ENCODE measurements at places on chromosomes 2 and 18. TPM values are rescaled to one million over a fixed set of nuclear protein-coding genes. Genes with fewer than 3 reads are reported as not detected.

DNA sequence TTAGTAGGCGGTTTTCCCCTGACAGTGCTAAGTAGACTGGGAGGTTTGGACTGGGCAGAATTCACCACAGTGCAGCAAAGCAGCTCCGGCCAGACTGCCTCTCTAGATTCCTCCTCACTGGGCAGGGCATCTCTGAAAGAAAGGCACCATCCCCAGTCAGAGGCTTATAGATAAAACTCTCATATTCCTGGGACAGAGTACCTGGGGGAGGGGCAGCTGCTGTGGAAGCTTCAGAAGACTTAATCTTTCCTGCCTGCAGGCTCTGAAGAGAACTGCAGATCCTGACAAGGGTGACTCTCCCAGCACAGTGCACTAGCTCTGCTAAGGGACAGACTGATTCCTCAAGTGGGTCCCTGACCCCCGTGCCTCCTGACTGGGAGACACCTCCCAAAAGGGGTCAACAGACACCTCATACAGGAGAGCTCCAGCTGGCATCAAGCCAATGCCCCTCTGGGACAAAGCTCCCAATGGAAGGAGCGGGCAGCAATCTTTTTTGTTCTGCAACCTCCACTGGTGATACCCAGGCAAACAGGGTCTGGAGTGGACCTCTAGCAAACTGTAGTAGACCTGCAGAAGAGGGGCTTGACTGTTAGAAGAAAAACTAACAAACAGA lies 266.8 kb upstream of the CRIM1 start:
- DNase-seq: no peak

DNA sequence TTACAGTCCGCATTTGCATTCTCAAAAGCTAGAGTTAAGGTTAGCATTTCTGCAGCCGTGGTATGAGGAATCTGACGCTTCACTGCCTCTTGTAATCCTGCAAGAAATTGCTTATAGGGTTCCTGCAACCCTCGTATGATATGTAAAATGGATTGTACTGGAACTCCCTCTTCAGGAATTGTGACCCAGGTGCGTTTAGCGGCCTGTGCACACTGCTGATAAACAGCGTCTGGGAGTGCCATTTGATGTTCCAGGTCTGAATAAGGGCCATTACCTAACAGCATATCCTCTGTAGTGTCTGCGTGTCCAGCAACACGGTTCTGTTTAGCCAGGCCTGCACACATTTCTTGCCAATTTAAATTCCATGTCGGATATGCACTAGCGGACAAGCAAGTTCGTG lies 42.5 kb downstream of the CXCR4 start:
- no peak for DNase-seq

DYNAP gene
- polyA plus RNA-seq: 0.10 TPM

GRCh38 chr18:34039201-34039600 lies 185.5 kb downstream of the NOL4 start:
- no peak for DNase-seq

DNA sequence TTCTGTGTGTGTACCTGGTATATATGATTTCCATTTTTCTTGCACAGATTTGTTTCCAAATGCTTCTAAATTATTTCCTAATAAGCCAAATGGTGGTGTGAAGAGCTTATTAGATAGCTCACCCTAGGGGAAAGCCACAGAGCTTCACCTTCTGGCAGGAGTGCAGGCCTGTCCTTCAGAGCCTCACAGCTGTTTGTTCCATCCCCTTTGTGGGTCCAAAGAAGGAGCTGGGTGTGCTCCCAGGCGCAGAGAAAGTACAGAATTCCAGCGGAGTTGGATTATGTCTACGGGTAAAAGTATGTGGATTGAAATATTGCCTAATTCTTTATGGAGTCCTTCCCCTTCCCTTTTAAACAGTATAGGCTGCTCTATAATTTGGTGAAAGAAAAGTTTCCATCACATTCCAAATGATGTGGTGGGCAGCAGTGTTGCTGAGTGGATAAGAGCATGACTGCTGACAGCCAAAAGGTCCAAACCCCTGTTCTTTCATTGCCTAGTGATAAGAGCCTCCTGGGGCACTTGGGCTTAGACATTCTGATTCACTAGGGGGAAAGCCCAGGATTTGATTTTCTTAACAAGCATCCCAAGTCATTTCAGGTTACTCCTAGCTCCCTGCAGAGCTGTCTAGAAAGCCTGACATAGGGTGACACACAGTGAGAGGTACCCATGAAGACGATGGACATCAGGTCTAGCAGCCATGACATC lies 86.6 kb downstream of the WDSUB1 start:
- no peak for DNase-seq

ALPG gene
- polyA plus RNA-seq: not detected

DNA sequence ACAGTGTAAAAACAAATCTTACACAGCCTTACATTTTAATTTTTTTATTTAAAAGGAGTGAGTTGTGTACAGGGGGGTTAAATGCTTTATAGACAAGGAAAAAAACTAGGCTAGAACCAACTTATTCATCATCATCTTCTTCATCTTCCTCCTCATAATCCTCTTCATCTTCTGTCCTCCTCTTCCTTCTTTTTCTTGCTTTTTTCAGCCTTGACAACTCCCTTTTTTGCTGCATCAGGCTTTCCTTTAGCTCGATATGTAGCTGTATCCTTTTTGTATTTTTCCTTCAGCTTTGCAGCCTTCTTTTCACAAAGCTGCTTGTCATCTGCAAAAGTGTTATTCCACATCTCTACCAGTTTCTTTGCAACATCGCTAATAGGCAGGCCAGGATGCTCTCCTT lies 113.6 kb upstream of the SP5 start:
- DNase-seq: no peak

PIK3C3 gene
- polyA plus RNA-seq: 33.9 TPM

TMEM163 gene
- polyA plus RNA-seq: 0.86 TPM

Data from forelimb muscle (tissue), 1 donor.